ENCODE measurements at places on chromosomes 6 and 20. TPM values are rescaled to one million over a fixed set of nuclear protein-coding genes. Genes with fewer than 3 reads are reported as not detected.

The ANKRD66 gene
- total RNA-seq: not detected

DNA sequence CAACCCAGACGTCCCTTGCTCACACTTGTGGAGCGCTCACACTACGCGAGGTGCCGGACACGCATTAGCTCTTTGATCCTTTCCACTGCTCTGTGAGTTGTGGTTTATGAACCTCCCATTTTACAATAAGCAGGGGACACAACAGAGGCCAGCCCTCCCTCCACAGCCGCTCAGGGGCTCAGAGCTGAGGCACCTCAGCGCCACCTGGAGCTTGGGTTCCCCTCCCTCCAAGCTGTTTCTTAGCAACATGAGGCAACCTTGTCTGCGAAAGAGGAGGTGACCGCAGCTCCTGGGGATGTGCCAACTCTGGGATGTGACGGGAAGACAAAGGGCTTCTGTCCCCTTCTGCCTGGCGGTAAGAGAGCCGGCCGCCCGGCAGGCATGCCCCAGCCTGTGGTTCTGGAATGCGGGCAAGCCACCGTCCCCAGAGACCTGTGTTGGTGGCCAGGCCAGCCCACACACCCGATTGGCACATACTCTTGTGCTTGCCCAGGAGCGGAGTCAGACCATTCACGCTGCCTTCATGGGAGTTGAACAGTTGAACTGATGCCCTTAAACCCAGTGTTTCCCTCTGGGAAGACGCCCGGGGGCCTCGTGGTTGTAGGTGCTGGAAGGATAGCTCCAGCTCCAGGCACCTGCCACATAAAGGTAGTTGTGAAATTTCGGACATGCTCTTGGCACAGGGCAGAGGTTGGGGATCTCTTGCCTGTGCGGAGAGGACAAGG lies 44.5 kb downstream of the RBM38 start:
- DNase-seq: no peak

The EIF2S2 gene
- total RNA-seq: 152 TPM

The CNR1 gene
- not detected for total RNA-seq

Data from chondrocyte (in vitro differentiated cells).